ENCODE measurements at places on chromosomes 3 and 15.

DNA sequence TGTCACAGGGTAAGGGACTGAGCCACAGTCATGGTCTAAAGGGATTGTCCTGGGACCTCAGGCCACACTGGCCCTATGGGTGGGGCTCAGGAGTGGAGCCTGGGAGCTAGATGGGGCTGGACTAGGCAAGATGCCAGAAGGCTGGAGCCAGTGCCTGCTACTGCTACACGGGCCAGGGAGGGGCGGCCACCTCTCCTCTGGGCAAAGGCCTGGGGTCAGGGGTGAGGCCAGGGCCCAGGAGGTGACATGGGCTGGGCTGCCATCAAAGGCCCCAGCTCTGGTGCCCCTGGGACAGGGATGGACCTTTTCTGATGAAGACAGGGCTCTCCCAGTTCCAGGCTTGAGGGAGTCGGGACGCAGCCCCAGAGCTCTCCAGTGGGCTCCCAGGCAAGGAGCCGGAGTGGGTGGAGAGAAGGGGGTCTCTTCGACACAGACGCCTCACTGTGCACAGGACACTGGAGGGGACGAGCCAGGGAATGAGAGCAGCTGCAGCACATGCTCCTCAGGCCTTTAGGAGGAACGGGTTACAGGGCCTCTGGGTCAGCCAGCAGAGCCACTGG lies 62.1 kb upstream of the IQSEC1 start:
- no peak for DNase-seq

- DNase-seq: no peak
These were observed 251.0 kb downstream of the SQOR start for GRCh38 chr15:45885801-45886200.

- DNase-seq: no peak
These were observed 3.0 kb downstream of the CCR9 start for GRCh38 chr3:45889337-45889736.

DNA sequence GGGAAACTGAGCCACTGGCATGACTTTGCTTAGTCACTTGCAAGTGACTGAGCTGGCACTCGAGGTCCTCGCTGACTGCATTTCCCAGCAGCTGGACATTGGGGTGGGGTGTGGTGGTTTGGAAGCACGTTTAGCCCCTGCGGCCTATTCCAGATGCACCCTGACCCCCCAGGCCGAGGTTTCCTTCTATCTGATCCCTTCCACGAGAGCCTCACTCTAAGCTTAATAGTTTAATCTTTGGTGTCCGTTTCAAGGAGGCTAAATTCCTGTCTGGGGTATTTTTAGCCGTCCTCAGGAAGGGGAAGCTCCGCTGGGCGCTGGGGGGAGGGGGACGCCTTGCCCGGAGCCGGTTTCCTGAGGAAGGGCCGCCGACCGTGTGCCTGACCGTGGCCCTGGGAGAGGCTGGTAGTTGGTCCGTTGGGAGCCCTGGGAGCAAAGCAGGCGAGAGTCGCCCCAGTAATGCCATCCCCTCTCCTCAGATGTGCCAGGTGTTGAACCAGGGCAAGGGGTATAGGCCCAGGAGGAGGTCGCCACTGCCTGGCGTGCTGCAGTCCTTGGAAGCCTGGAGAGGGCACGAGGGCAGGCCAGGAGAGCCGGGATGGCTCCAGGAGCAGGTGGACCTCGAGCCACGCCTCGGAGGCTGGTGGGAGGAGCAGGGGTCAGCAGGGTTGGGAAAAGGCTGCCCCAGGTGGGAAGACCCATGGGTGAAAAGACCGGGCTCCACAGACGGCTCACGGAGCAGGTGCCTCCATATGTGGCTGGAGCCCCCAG lies 37.2 kb downstream of the IDH2 start:
- no peak for DNase-seq

DNA sequence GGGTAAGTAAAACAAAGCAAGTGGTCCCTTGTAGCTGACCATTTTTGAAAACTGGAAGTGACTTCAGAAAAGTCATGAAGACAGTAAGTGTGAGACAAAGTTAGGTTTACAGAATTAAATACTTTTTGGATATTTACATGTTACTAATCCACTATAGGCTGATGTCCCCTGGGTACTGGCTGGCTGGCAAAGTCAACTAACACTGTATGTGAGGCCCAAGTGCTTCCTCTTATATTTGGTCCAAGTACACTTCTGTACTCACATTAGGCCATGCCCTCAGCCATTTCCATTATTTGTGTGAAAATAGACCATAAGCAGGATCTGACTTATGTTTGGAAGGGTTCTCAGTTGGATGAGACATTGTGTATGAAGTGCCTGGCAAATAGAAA lies 5.5 kb upstream of the LEKR1 start:
- DNase-seq: no peak

DNA sequence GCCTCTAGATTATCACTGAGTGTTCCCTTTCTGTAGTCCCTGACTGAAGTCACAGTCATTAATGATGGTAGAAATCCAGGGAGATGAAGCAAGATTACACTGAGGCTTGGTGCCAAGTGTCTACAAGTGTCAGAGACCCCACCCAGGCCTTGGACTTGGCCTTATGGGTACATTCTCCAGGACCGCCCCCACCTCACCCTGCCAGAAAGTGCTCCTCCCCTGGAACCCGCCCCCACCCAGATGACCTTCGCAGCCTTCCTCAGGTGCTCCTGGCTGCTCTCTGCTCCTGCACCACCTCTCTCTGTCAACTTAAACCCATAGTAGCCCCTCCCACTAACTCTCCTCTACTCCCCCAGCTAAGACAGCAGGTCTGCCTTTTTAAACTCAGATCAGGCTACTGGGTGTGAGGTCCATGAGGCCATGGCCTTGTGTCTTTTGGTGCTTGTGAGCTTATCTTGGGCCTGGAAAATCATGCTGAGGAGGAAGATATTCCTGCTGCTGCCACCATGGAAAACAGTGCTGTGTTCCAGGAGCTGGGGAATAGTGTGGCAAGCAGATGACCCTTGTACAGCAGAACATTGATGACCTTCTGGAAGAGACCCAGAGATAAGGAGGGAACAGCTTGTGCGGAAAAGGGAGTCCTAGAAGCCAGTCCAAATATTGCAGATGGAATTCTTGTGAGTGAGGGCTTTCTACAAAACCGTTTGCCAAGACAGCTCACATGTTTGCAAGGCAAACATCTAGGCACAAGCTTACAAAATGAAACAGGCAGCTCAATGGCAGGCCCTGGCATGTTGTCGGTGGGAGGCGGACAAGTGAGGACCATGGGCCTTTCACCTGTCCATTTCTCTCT lies 40.3 kb upstream of the NDUFB4 start:
- no peak for DNase-seq

GRCh38 chr3:144429719-144430121 lies 458.1 kb downstream of the DIPK2A start:
- DNase-seq: no peak

GRCh38 chr3:69855436-69856162 lies 116.3 kb downstream of the MITF start:
- DNase-seq: no peak

DNA sequence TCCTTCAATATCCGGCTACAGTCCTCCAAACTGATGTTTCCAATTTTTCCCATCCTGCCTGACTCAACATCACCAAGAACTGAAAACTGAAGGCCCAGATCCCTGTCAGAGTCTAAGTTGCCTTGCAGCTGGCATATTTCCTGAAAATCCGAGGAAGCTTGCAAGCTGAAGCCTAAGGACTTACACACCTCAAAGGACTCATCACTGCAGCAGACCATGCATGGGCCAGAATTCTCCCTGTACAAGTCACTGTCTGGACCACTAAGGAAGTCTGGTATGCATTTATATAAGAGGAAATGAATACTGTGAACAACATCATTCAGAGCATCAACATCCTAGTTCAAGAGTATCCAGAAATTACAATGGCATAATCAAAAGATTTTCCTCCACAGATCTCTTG lies 548.8 kb upstream of the MDFIC2 start:
- no peak for DNase-seq

- no peak for DNase-seq
These were observed 23.5 kb upstream of the RAD18 start for GRCh38 chr3:8986741-8987140.

GRCh38 chr15:70314688-70315087 lies 217.0 kb upstream of the TLE3 start:
- no peak for DNase-seq

GRCh38 chr3:77605865-77606264 lies 566.0 kb downstream of the ROBO2 start:
- no peak for DNase-seq

- DNase-seq: no peak
These were observed at the start of gene GRM2 for GRCh38 chr3:51706788-51707731. Gene GRM2, plus strand, starts transcription at chr3:51707068. Its CDS starts 1,916 bp downstream, at chr3:51708984.

DNA sequence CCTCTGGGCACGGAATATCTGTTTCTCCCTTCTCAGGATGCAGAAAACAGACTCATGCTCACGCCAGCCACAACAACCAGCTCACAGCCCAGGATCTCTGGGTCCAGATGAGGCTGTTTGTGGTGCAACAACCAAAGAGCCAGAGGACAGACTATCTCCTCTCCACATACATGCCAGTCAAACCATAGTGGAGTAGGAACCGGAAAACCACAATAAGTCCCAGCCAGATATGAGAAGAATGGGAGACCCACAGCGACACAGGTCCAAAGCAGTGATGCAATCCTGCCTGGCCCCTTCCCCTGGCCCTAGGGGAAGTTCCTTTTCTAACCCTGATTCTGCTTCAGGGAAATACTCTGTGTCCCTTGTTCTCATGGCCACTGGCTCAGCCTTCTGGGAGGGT lies 27.6 kb downstream of the MEX3B start:
- no peak for DNase-seq

- no peak for DNase-seq
These were observed 7.4 kb downstream of the TBC1D23 start for GRCh38 chr3:100268156-100268555.

GRCh38 chr3:24843955-24844354 lies 349.3 kb upstream of the THRB start:
- DNase-seq: no peak

DNA sequence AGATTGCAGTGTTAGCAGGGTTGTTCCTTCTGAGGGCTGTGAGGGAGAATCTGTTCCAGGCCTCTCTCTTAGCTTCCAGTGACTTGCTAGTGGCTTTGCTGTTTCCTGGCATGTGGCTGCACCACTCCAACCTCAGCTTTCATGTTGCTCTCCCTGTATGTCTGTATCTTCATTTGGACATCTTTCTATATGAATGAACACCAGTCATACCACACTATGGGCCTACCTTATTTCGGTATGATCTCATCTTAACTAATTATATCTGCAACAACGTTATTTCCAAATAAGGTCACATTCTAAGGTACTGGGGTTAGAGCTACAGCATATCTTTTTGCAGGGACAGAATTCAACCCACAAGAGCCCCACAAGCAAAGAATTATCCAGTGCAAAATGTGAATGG lies 356.7 kb upstream of the UMPS start:
- no peak for DNase-seq

- DNase-seq: no peak
These were observed 98.9 kb downstream of the LINGO1 start for GRCh38 chr15:77533578-77534430.

DNA sequence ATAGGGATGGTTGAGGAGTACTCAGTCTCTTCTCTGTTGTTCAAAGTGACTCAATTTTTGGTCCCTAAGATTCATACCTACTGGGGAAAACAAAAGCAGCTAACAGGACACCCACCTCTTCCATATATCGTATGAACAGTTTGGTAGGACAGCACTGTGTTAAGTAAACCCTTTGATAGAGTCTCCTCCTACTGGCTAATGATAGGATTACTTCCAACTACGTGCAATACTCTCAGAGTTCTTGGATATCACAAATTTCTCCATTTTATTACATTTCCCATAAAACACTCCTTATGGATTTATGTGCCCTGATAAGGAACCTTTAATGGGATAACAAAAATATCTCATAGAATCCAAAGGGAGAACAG lies 200.2 kb upstream of the GOLGA6L4 start:
- no peak for DNase-seq

DNA sequence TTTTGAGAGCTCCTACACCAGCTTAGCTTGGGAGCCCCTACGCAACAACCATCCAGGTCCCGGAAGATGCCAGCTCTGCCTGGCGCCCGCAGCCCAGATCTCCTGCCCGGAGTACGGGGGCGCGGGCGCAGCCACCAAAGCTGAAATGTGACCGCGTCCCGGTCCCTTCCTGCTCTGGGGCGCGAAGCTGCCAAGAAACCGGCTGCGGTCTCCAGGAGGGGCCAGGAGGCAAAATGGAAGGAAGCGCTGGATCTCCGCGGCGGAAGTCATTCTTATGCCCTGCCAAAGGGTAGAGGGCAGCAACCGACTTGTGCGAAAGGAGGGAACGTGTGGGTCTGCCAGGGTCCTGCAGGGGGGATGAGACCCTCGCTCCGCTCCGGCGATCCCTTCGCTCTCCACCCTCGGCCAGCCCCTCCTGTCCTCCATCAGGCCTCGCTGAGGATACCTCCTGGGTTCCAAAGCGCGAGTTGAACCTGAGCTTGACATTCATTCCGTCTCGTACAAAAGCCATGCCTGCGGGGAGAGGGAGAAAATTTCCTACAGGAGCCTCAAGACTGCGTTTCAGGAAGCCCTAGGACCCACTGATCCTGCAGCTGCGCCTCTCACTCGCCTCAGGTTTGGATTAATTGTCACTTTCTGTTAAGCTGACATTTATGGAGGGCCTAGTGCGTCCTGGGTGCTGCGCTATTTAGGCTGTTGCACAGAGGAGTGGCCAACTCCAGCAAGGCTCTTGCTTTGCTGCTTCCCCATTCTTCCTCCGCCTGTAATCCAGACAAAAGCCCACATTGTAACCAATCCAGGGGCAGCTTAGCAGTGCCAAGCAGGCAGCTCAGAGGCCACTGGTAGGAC lies 98.3 kb upstream of the VGLL3 start:
- no peak for DNase-seq

GRCh38 chr3:63705092-63705645 lies 52.7 kb downstream of the SNTN start:
- no peak for DNase-seq

DNA sequence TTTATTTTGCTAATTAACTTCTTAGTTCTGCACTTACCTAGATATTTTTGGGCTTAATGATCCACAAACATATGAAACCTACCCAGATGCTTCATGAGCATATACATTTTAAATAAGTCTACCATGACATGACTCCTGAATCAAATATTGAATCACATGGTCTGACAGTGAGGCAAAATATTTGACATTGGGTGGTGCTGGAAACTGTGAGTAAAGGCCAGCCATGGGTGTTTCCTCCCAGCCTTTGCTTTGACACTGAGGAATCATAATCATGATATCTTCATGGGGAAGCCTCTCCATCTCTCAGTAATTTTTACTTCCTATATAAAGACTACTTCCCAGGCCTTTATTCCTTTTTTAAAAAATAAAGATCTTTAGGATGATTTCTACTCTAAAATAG lies 22.8 kb upstream of the SSR3 start:
- no peak for DNase-seq
